NCI-H1694 treated with DMSO at 0.1 percent for 48 hours (cell line): ENCODE measurements at places on chromosomes 12 and 14.

GRCh38 chr14:53493860-53494259 lies 340.7 kb upstream of the DDHD1 start:
- DNase-seq = no peak

DNA sequence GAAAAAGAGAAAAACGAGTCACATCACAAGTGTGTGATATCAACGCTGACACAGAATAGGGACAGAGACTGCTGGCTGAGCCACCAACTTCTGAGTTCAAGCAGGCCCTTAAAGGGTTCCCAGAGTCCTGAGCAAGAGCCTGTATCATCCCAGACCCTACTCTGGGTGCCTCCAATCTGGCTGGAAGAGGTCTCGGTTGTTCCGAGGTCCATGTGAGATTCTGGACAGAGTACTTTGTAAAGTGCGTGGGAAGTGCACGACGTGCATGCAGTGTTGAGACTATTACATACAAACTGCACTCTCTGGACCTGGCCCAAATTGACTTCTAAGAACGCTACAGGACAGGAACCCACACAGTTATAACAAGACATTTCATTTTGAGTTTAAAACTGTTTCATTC lies 40.6 kb downstream of the MOK start:
- DNase-seq = no peak

DNA sequence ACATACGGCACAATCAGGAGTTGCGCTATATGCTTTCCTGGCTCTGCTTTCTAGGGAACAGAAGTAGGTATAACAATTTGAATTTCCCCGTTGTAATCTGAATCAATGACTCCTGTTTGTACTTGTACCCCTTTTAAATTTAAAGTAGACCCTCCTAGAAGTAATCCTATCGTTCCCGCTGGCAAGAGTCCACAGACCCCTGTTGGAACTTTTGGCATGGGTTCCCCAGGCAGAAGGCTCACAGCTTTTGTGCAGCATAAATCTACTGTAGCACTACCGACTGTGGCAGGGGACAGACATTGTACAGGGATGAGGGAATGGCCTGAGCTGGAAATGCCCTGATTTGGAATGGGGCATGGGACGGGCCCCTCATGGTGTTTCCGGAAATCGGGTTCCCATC lies 705.2 kb downstream of the LRFN5 start:
- no peak for DNase-seq

GRCh38 chr12:110174373-110174996 lies 50.3 kb downstream of the IFT81 start:
- peak; percentile 19 for DNase-seq

DNA sequence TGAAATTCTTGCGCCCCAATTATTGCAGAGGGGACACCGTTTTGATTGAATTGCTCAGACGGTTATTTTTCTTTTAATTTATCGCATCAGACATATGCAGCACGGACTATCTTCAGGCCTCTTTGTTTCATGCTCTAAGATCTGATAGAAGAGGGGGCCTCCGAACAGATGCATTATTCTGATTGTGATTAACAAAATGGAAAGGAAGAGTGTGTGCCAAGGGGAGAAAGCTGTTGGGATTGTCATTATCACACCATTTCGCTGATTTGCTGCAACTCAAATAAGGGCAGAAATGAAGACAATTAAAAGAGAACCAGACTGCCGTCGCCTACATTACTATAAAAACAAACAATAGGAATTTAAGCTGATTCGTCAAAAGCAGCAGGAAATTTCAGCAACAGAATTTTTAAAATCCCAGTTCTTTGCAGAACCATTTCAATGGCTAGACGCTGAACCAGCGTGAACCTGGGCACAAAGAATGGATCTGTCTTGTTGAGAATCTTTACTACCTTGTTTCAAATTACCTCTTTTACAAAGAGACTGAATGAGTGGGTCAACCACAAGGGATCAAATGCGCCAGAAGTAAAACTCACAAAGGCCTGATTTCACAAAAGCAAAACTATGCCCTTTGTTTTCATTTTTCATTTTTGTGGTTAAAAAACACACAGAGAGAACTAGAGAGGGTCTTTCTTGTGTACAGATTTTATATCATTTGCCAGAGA lies 30.6 kb downstream of the TMEM132D start:
- no peak for DNase-seq

GRCh38 chr12:28950049-28950448 lies 199.0 kb upstream of the FAR2 start:
- no peak for DNase-seq

DNA sequence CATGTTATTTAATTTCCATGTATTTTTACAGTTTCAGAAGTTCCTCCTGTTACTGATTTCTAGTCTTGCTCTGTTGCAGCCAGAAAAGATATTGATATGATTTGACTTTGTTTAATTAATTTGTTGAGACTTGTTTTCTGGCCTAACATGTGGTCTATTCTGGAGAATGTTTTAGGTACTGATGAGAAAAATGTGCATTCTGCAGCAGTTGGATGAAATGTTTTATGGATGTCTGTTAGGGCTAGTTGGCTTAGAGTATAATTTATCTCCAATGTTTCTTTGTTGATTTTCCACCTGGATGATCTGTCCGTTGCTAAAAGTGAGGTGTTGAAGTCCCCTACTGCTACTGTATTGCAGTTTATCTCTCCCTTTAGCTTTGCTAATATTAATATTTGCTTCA lies 54.4 kb downstream of the GPR137C start:
- peak; percentile 67 for DNase-seq

DNA sequence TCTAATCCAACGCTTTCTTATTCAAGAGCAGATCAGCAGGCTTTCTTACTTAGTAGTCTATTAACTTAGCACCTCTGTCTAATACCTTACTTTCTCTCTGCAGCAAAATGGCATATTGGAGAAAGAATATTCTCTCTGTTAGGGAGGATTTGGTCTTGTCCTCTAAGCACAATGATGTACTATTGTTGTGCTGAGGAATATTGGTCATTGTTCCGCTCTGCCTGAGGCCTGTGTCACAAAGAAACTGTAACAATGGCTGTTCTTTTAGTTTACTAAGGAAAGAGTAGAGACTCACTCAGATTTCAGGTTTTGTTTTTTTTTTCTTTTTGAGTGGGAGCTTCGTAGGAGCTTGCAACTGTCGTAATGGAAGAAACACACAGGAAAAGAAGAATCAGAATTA lies 1358.8 kb downstream of the LRFN5 start:
- no peak for DNase-seq

DNA sequence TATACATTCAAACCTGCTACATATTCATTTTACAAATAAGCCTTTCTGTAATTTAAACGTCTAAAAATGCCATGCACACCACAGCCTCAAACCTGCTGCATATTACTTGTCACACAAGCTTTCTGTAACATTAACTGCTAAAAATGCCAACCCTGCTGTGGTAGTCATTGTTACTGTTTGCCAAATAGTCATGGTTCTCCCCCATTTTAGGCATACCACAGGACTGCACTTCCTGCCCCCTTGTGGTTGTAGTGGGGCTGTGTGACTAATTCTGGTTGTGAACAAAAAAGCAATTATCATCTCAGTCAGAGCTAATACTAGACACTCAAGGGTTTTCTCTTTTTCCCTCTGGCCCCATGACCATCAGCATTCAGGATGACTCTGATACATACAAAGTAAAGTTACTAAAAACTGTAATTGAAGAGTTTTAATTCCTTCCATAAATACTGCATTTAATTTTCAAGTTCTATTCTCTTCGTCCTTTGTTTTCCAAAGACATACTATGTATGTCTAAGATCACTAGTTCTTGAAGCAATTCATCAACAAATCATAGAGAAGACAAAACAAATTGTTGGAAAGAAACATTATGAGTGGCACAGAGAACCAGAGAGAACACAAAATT lies 5.7 kb upstream of the SLC35F4 start:
- DNase-seq = peak; percentile 73

DNA sequence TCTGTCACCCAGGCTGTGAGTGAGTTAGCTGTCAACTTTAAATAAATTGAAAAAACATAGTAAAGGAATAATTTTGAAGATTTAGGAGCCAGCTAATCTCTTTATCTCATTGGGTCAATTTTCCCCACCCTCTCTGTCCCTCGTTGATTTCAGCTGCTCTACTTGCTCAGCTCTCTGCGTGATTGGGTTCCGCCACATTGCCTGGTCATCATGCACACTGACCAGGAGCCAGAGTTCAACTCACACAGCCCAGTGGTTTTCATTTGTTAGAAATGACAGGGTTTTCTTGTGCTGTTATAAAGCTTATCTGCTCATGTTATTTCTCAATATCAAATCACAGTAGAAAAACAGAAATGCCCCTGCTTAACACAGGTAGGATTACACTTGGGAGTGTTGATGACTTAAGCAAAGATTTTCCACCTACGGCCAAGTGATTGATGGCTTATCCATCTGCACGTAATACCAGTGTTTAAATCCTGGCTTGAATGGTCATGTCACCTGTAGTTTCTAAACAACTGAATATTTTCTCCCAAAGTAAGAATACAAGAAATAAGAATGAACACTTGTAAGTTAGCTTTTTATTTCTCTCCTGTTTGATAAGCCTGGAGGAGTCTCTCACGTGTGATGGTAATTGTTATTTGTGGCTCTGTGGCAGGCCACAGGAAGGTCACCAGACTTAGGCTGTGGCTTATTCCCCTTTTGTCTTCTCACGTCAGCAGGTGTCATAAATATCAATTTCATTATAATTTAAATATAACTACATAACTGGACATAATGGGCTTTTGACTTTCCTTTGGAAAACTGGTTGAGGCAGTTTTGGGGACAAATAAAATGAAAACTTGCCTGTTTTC lies 367.2 kb upstream of the DDHD1 start:
- DNase-seq = no peak

GRCh38 chr12:88375306-88376305 lies 204.7 kb downstream of the KITLG start:
- no peak for DNase-seq

DNA sequence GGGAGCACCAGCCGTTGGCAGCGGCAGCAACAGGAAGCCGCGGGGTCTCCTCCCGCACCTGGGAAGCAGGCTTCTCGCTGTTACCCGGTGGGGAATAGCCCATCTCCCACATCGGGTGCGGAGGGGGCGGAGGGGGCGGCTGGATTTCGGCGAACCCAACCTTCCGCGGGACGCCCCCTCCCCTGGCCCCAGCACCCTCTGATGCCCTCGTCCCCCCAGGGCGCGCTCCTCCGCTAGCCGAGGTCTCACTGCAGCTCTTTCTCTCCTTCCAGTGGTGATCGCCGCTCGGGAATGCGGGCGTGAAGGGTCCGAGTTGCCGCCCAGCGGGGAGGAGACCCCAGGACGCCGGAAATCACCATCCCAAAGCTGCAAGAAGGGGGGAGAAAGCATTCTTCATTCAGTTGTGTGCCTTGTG lies 303 bp downstream of the SAMD4A start:
- DNase-seq = no peak

DNA sequence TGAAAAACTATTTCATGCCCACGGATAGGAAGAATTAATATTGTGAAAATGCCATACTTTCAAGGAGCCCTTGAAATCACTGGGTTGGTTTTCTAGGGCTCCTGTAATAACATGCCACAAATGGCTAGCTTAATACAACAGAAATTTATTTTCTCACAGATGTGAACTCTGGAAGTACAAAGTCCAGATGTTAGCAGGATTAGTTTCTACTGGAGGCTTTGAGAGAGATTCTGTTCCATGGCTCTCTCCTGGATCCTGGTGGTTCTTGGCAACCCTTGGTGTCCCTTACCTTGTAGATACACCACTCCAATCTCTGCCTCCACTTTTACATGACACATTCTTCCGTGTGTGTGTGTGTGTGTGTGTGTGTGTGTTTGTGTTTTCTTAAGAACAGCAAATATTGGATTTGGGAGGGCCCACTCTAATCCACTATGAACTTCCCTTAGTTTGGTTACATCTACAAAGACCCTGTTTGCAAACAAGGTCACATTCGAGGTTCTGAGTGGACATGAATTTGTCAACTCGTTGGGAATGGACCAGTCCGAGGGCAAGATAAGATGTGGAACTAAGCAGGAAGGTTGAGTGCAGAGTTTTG lies 381.1 kb downstream of the IPO8 start:
- DNase-seq = no peak

DNA sequence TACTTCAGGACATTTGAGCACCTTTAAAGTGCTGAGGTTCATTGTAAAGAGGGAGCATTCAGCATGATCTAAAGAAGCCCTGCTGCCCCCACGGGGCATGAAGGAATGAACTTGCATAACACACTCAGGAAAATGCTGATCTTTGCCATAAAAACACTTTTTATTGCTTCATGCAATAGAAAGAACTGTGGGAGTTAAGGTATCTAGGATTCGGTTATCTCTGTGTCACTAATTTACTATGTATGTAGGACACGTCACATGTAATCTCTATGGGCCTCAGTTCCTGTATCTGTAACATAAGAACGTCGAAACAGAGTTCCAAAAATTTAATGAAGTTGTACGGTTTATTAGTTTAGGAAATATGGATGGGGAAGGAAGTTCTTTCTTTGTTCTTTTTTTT lies 33.0 kb downstream of the BTBD7 start:
- no peak for DNase-seq

DNA sequence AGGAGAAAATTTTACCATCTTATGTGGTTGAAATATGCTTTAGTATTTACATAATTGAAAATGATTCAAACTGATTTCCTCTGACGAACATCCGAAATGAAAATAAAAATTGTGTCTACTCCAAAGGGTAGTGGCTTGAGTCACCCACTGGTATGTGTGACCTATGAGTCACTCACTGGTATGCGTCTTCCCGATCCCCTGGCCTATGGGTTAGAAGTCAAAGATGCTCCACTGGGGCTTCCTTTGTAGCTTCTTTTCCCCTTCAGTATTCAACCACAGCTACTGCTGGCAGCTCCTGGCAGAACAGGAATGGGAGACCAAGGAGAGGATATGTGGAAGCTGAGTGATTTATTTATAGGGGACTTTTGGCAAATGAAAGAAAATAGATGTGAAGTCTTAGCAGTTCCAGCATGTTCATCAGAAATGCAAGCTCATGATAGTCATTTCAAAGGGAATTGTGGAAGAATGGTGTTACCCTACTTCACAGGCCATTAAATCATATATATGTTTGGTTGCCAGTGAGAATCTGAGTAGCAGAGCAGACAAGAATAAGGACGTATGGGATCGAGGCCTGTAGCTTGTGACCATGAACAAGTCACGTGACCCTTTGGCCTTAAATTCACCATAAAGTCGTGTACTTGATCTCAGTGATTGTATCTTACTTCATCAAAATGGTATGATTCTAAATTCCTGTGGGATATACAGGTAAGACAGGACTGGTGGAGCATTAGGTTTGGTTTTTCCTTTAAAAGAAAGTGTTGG lies 108.3 kb downstream of the CRADD start:
- no peak for DNase-seq

DNA sequence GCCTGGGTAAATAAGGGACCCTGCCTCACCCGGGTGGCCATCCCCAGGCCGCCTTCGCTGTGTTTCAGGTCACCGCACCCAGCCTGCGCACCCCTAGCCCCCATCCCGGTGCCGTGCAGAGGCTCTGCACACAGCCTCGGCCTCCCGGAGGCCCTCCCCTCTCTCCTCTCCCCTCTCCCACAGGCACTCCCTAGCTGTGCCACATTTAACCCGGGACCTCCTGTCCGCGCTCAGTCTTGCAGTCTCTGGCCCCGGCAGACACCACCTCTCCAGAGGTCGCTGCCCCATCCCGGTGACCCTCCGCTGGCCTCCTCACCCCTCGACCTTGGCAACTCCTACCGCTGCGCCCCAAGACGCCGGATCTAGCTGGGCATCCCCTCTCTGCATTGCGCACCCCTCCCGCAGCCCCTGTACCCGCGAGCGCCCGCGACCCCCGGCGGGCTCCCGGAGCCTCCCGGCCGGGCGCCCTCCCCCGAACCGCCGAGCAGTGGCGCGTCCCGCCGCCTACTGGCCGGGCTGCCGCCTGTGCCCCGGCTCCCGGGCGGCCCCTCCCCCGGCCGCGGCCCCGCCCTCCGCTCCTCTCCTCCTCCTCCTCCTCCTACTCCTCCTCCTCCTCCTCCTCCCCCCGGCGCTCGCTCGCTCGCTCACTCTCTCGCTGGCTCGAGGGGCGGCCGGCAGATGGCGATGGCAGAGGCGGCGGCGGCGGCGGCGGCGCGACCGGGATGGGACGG lies 120.7 kb downstream of the AACS start:
- peak; percentile 48 for DNase-seq
